ENCODE measurements at places on chromosomes 11 and 22. TPM values are rescaled to one million over a fixed set of nuclear protein-coding genes. Genes with fewer than 3 reads are reported as not detected.

RGL4 gene
- total RNA-seq, result 24.1 TPM

DNA sequence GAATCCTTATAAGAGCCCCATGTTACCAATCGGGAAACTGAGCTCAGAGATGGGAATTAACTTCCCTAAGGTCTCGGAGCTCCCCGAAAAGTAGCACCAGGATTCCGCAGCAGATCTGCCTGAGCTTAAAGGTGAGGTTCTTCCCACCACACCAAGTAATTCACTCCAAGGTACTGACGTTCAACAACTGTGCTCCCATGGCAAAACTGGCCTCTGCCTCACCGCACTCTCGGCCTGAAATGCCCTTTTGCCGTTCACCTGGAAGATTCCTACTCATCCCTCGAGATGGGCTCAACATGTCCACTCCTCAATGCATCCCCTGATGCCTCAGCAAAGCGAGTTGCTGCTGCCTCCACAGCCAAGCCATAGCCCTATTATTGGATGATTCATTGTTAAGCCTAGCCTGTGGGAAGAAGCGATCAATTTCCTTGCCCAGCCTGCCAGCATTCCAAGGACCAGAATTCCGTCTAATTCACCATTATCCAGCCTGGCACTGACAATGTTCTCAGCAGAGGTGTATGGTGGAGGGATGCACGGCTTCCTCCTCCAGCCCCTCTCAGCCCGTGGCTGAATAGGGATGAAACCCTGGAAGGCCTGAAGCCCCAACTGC lies 4.2 kb downstream of the PLAAT3 start:
- no peak for DNase-seq

GRCh38 chr11:86888164-86889000 lies 66.8 kb downstream of the FZD4 start:
- no peak for DNase-seq

RASSF10 gene
- not detected for total RNA-seq

DNA sequence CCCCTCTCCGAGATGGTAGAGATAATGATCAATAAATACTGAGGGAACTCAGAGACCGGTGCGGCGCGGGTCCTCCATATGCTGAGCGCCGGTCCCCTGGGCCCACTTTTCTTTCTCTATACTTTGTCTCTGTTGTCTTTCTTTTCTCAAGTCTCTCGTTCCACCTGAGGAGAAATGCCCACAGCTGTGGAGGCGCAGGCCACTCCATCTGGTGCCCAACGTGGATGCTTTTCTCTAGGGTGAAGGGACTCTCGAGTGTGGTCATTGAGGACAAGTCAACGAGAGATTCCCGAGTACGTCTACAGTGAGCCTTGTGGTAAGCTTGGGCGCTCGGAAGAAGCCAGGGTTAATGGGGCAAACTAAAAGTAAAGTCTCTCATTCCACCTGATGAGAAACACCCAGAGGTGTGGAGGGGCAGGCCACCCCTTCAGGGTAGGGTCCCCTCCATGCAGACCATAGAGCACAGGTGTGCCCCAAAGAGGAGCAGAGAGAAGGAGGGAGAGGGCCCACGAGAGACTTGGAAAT lies 43.2 kb downstream of the IGLL1 start:
- DNase-seq, result no peak

- no peak for DNase-seq
Measured at GRCh38 chr22:21917181-21917958, 35.3 kb downstream of the PPM1F start.

DNA sequence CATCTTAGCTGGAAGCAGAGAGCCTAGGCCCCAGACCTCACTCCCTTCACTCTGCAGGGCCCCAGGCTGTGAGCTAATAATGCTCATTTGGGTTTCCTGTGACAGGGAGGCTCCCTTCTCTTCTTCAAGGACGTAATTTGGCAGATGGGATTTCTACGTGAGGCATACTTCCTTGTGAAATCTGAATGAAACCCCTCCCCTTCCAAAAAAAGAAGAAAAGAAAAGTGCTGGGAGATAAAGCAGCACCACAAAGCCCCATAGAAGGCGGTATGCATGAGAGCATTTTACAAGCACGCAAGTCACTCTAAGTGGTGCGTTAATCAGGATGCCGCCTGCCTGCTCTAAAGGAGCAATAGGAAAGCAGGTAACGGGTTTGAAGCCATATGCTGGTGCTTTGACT lies 5.7 kb downstream of the P2RX3 start:
- DNase-seq, result no peak

SLC22A12 gene
- not detected for total RNA-seq

DNA sequence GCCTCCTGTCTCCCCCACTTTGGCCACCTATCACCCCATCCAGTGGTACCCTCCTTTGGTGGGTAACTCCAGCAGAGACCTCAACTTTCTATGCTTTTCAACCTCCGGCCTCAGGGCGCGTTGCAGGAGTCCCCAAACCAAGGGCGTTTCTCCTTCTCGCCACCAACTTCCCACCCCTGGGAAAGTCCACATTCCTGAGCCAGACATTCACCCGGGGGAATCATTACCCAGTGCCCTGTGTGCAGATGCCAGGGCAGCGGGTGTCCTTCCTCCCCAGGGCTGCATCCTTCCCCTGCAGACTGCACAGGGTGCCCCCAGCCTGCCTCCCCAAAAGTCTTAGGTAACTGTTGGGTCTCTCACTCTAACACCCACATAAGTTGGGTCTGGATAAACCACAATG lies 26.4 kb downstream of the MYEOV start:
- DNase-seq, result no peak

- no peak for DNase-seq
Measured at GRCh38 chr11:101321222-101321621, 191.6 kb upstream of the PGR start.

GRCh38 chr11:61899146-61899841 lies 7.9 kb upstream of the FADS3 start:
- DNase-seq, result peak; percentile 93

DNA sequence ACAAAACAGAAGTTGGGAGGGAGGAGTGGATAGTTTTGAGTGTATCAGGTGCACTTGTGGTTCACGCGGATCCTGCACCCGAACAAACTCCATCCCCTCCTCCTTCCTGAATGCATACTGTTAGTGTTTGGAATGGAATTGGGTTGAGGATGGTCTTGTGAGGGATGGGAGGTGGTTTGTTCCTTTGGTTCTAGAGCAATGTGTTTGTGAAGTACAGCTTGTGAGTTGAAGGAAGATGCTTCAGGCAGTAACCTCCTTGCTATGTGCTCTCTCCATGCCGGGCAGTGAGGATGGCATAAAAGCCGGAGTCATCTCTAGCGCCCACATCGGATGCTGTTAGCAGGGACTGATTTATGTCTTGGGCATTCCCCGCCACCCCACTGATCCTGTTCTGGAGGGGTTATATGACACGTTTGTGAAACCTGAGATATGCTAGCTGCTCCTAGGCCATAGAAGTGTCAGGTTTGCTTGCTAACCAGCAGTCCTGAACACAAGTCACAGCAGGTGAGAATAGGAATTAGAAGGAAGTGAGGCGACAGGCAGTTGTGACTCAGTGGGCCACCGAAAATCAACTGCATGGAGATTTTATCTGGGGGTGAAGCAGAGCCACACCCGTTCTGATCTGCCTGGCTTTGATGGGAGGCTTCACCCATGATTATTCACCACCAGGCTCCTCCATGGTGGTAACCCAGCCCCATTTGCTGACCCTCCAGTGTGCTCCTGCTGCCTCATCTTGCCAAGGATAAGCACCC lies 2.2 kb downstream of the BCR start:
- DNase-seq, result peak; percentile 94

DNA sequence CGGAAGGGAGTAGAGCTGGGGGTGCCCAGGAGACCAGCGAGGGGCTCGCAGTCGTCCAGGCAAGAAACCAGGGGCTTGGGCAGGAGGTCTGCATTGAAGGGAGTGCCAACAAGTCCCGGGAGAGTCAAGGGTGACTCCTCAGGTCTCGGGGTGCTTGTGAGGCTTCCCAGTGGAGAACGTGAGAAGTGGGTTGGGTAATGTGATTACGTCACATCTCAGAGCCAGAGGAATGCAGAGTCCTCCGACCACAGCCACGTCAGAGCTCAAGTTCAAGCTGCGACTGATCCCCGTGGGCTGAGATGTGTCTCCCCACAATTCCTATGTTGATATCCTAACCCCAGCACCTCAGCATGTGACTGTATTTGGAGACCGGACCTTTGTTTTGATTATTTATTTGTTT lies 89.7 kb upstream of the SHANK2 start:
- no peak for DNase-seq

NCR3LG1 gene
- total RNA-seq, result 0.72 TPM

DNA sequence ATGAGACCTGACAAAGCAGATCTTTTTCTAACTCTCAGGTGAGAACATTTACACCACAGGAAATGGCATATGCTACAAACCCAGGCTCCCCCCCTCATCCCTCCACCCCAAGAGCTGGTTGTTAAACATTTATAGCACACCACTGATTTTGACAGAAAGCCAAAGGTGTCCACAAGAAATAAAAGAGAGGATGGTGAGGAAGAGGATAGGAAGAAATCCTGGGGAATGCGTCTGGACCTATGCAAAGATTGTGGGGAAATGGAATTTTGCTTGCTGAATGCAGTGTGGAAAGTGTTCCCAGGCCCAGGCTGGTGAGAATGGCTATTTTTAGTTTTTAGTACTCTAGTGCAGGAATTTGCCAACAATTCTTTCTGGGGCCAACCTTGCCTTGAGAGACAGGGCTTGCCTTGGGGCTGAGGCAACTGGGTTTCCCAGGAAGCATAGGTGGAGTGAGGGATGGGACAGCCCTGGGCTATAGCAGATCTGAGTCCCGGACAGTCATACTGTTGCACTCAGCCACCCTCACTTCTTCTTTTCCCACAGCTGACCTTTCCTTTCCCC lies 163.9 kb downstream of the ADAMTS15 start:
- DNase-seq, result no peak

DNA sequence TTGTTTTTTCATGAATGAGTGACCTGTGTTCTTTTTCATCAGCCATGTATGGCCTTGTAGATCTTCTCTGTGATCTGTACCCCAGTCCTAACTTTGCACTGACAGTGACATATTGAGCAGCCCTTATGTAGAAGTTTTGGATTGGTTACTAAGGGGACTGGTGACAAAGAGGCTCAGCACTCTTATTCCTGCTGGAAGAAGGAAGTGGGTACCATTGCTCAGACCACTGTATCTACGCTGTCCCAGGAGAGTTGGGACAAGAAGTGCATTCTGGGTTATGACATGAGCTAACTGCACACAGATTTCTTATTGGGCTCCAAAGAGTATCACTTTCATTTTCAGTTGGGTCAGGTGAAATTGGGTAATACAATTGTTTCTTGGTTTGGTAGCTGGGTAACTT lies 107.8 kb upstream of the RASSF10 start:
- DNase-seq, result no peak

GRCh38 chr11:86288776-86289507 lies 13.1 kb upstream of the HIKESHI start:
- DNase-seq, result peak; percentile 48

DNA sequence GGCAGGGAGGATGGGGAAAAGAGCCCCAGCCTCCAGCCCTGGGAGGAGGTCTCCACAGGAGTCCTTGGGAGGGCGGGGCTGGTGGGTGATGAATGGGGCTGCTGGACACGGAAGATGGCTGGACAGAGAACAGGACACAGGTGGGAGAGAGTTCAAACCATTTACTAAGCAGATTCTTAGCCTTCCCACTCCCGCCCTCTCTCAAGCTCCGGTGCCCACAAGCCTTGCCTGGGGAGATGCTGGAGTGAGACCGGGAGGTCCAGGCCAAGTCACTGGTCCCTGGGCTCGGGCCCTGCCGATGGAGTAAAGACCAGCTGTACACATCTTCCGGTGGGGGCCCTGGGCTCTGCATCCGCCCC lies 1.4 kb downstream of the CLDN5 start:
- DNase-seq, result no peak

DNA sequence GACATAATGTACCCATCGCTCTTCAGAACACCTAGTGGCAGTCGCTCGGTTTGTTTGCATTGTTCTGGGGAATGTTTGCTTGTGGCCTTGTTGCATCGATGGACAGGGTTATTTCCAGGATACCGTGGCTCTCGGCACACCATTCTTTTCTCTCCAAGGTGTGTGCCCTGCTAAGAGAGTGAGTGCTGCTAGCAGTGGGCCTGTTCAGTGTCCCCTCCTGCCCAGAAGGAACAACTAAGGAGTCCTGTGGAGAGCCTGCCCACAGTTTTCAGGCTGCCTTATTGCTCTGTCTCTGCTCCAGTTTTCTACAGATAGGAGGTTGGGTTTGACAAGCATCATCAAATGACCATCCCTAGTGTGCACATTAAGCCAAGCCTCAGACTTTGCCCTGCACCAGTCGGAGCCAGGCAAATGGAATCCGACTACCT lies 1.4 kb downstream of the CRY2 start:
- no peak for DNase-seq

GRCh38 chr11:72309074-72309598 lies 65.2 kb upstream of the PHOX2A start:
- DNase-seq, result no peak

DNA sequence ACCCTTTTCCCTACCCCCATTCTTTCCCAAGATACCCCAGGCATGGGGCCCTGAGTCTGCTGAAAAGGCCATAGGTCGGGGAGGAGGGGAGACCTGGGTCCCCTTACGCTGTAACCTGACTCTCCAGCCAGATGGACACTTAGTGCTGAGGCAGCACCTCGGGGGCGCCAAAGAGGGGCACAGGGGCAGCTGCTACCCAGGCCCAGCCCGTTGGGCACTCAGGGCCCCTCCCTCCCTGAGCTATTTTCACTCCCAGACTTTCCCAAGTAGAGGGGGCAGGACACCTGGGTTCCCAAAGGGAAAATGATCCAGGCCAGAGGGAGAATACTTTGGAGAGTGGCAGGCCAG lies 933 bp downstream of the ACTN3 start:
- DNase-seq, result no peak

RFPL1 gene
- not detected for total RNA-seq

GRCh38 chr11:73759610-73760134 lies 1.2 kb downstream of the RAB6A start:
- no peak for DNase-seq

GRCh38 chr22:35124691-35125219 lies 58.8 kb downstream of the ISX start:
- DNase-seq, result no peak

GRCh38 chr22:49577168-49578060 lies 250.3 kb downstream of the BRD1 start:
- no peak for DNase-seq

DNA sequence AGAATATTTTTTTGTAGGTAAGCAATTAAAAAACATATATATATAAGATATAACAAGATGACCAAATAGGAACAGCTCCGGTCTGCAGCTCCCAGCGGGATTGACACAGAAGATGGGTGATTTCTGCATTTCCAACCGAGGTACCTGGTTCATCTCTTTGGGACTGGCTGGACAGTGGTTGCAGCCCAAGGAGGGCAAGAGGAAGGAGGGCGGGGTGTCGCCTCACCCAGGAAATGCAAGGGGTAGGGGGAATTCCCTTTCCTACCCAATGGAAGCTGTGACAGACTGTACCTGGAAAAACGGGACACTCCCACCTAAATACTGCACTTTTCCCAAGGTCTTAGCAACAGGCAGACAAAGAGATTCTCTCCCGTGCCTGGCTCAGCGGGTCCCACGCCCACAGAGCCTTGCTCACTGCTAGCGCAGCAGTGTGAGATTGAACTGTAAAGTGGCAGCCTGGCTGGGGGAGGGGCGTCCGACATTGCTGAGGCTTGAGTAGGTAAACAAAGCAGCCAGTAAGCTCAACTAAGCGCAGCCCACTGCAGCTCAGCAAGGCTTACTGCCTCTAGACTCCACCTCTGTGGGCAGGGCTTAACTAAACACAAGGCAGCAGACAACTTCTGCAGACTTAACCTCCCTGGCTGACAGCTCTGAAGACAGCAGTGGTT lies 163.8 kb downstream of the CWF19L2 start:
- no peak for DNase-seq

MUC5AC gene
- not detected for total RNA-seq

ASPHD2 gene
- total RNA-seq, result 4.4 TPM
